ENCODE measurements at places on chromosomes 11 and 22.
A peak's percentile ranks its signal among the peaks of the same experiment; 100 is the strongest.

GRCh38 chr11:74849525-74850391 lies 99.1 kb downstream of the XRRA1 start:
- no peak for DNase-seq

DNA sequence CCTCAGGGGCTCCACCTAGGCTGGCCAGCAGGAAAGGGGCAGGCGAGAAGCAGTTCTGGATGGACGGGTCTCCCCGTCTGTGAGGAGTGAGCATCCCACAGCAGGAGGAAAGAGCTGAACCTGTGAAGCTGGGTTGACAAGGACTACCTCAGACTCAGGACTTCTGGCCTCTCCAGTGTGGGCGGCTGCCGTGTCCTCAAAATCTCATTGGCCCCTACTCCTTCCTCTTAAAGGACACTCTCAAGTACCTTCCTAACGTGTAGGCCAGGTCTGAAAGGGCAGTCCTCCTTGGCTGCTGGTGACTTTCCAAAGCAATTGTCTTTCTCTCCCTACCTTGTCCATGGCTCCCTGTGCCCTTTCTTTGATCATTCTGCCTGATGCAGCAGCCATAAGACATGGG lies 107.0 kb upstream of the AKIP1 start:
- DNase-seq: no peak

GRCh38 chr11:36848660-36849059 lies 250.6 kb upstream of the RAG2 start:
- no peak for DNase-seq

- DNase-seq: no peak
These were observed 22.7 kb upstream of the RRM1 start for GRCh38 chr11:4071914-4072313.

DNA sequence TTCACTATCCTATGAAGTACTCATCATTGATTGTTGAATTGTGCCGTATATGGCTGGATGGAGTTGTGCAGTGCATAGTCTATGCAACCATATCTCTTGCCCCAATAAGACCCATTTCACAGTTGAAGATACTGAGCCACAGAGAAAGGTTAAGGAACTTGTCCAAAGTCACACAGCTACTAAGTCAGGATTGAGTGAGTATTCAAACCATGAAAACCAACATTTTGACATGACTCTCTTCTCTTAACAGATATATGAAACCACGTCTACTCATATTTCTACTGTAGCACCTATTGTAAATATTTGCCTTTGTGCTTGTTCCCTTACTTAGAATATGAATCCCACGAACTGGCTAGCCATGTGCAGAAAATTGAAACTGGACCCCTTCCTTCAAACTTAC lies 58.1 kb downstream of the MAML2 start:
- no peak for DNase-seq

- DNase-seq: no peak
These were observed 34.3 kb upstream of the CYP2D6 start for GRCh38 chr22:42164901-42165300.

DNA sequence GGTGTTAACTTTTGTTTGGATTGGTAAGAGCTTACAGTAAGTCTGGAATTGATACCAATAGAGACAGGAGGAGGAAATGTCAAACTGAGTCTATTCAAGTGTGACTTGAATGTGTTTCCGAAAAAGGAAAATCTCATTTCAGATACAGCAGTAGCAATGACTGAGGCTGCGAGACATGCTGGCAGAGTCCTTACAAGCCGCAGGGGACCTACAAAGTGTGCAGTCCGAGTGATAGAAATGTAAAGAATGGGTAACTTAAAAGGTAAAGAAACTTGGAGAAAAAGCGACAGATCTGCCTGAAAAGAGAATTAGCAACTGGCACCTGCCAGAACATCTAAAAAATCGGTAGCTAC lies 444 bp downstream of the CWF19L2 start:
- no peak for DNase-seq

GRCh38 chr22:50225200-50225969 lies 19.4 kb downstream of the TUBGCP6 start:
- DNase-seq: no peak

DNA sequence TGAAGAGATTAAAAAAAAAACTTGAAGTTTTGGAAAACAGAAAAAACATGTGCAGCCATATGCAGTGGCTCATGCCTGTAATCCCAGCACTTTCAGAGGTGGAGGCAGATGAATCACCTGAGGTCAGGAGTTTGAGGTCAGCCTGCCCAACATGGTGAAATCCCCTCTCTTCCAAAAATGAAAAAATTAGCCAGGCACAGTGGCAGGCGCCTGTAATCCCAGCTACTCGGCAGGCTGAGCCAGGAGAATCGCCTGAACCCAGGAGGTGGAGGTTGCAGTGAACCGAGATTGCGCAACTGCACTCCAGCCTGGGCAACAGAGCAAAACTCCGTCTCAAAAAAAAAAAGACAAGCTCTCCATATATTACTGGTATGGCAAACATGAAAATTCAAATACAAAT lies 7.6 kb downstream of the DLG2 start:
- no peak for DNase-seq

- DNase-seq: no peak
These were observed 6.0 kb upstream of the OR5B21 start for GRCh38 chr11:58513747-58514367.

DNA sequence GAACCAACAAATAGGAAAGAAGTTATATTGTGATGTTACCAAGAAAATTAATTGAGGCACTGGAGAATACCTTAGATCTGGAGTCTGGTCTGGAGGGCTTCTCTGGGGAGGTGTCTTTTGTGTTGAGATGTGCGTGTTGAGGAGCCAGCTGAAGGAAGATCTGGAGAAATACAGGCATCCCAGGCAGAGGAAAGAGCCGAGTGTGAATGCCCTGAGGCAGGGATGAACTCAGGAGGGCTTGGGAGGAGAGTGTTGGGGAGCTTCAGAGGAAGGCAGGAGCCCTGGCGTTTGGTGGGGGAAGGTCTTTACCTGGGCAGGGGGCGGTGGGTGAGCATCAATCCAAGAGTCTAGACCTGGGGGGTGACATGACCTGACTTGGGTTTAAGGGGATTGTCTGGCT lies 13.1 kb downstream of the SYNGR1 start:
- no peak for DNase-seq

DNA sequence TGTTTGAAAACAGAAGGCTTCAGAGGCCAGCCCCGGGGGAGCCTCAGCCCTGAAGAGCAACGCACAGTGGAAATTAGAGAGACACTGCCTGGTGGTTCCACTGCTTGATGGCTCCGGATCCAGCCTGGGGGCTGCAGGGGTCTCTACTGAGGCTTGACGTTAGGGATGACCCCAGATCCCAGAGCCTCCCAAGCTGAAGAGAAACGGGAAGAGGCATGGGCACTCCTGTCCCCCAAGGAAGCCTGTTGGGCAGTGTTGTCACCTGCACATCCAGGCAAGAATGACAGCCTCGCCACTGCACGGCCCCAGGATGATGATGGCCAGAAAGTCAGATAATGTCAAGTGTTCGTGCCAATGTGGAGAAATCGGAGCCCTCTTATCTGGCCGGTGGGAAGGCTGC lies 56.8 kb upstream of the FGF3 start:
- no peak for DNase-seq

- DNase-seq: no peak
These were observed 883.9 kb downstream of the BRD1 start for GRCh38 chr22:48943567-48944432.

DNA sequence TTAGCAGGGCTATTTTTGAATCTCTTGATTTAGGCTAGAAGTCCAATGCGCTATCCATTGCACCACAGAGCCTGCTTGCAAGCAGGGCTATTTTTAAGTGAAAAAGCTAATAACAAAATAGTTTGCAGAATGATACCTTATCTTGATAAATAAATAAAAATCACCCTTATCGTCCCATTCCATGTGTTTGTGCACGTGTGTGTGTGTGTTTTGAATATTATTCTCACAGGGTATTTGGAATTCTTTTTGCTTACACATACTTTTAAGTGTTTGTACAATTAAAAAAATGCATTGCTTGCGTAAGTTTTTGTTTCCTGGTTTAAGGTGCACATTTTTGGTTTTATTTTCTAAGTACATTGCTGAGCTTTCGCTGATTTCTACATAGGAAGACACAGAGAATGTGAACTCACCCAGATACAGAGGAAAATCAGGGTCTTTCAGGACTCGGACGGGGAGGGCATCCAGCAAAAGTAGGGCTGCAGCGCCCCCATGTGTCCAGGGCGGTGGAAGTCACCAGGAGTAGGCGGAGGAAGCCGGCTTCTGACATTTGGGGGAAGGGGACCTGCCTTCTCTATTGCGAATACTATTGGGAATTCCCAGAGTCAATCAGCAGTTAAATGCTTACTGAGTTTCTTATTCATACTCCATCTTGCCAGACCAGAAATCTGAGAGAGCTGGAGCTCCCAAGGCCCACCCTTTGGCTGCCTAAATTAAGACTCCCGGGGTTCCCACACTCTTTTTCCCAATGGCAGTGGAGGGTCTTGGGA lies 27.3 kb downstream of the SLC1A2 start:
- peak; percentile 87 for DNase-seq

GRCh38 chr11:82995754-82996398 lies 75.8 kb downstream of the RAB30 start:
- no peak for DNase-seq

DNA sequence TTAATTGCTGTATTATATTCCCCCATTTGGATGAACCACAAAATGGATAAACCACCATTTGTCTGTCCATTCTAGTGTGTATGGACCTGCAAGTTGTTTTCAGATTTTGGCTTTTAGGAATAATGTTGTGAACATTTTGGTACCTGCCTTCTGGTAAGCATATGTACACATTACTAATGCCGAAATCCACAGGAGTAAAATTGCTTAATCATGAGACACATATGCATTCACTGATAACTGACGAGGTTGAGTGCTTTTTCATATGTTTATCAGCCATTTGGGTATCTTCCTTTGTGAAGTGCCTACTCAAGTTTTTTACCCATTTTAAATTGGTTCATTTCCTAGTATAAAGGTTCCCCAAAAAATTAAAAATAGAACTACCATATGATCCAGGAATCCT lies 34.2 kb downstream of the OSBP2 start:
- DNase-seq: no peak

DNA sequence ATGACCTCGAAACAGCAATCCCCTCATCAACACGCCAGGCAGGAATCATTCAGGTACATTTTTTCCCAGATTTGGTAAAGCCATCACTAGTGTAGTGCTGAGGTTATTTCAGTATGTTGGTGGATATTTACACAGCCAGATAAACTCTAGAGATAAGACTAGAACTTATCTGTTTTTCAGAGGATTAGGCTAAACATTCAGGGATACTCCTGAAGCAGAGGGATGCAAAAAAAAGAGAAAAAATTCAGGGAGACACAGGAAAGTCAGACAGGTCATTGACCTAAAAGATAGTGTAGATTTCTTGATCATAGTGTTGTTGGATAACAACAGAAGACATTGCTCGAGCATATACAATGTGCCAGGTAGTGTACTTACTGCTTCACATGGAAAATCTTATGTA lies 93.2 kb downstream of the ATM start:
- no peak for DNase-seq

DNA sequence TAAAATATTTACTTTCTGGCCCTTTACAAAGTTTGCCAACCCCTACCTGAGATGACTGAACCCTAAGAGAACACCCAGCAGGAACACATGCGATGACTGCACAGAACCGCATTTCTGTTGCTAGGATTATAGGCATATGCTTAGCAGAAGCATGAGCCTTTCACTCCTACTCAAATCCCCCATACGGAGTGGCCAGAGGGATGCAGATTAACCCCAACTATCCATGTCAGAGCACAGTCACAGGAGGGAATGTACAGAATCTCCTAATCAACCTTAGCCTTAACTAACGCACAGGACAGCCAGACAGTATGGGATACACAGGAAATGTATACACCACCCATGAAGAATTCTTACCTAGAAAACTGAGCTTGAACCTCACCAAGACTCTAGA lies 6.2 kb downstream of the HPS4 start:
- no peak for DNase-seq

- no peak for DNase-seq
These were observed 636 bp downstream of the KCNQ1OT1 start for GRCh38 chr11:2699185-2699530.

DNA sequence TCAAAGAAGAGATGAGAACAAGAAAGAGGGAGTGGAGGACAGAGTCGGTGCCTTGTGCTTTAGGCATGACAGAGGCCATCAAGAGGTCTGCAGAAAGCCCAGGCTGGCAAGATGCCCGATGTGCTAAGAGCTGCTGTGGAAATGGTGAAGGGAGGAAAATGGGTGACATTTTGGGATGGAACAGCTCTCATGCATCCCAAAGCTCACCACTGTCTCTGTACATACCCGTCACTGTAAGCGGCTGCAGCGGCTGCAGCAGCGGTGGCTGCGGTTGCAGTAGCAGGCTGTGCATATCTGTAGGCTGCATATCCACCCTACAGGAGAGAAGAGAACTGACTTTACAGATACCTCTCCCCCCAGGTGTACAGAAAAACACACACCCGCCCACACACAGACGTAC lies 28.6 kb downstream of the APOL5 start:
- DNase-seq: no peak

DNA sequence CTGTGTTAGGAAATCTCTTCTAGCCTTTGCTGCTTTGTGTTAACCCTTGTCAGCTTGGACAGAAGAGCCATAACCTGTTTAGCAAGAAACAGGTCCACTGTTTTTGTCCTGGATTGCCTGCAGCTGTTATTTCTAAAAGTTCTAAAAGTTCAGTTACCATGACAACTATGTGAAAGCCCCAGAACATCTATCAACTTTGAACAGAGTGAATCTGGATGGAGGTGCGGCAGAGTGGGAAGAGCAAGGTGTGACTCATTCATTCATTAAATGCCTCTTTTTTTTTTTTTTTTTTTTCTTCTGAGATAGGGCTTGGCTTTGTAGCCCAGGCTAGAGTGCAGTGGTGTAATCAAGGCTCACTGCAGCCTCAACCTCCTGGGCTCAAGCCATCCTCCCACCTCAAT lies 50.5 kb downstream of the RBX1 start:
- DNase-seq: no peak

GRCh38 chr22:29166180-29166579 lies 39.5 kb upstream of the EMID1 start:
- DNase-seq: no peak

DNA sequence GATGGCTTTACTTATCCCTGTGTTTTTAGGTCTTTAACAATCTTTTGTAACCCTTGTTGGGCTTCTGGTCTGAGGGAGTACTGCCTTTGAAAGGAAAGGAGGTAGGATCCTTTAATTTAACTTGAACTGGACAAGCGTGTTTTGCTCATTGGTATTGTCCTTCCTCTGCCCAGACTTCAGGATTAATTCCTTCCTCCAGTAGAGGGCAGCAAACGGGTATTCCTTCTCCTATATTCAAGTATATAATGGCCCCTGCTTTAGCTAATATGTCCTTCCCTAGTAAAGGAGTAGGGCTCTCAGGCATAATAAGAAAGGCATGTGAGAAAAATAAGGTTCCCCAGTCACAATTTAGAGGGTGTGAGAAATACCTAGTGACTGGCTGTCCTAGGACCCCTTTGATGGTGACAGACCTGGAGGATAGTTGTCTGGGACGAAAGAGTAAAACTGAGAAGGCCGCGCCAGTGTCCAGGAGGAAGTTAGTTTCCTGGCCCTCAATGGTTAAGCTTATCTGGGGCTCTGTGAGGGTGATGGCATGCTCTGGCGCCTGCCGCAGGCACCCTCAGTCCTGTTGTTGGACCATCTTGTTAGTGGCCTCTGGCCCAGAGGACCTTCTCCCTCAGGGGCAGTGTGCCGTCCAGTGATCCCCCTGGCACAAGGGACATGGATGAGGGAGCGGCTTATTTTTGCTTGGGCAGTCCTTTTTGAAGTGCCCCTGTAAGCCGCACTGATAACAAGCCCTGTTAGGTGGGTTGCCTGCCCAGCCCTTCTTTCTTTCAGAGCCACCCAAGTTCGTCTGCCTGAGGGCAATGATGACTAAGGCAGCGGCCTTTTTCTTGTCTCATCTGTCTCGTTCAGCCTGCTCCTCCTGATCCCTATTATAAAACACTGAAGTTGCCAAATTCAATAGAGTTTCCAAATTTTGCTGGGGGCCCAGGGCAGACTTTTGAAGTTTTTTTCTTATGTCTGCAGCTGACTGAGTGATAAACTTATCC lies 51.8 kb downstream of the C11orf71 start:
- peak; percentile 41 for DNase-seq
